ENCODE measurements at places on chromosomes 6 and 20.
A peak's percentile ranks its signal among the peaks of the same experiment; 100 is the strongest.

- DNase-seq = no peak
These were observed 296.7 kb downstream of the ZFAND3 start for GRCh38 chr6:38116248-38116647.

- peak; percentile 63 for DNase-seq
These were observed 10.1 kb downstream of the HFE start for GRCh38 chr6:26097268-26097875.

DNA sequence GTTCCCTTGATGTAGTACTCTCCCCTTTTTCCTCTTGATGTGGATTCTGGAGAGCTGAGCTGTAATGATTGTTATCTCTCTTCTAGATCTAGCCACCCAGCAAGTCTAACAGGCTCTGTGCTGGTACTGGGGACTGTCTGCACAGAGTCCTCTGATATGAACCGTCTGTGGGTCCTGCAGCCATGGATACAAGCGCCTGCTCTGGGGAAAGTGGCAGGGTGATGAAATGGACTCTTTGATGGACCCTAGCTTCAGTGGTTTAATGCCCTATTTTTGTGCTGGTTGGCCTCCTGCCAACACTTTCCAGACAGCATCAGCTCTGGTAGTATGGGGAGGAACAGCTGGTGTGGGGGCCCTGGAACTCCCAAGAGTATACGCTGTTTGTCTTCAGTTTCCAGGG is 216.3 kb downstream of the ADGRG6 start:
- no peak for DNase-seq

GRCh38 chr6:54758340-54758739 is 88.2 kb upstream of the FAM83B start:
- DNase-seq = no peak

DNA sequence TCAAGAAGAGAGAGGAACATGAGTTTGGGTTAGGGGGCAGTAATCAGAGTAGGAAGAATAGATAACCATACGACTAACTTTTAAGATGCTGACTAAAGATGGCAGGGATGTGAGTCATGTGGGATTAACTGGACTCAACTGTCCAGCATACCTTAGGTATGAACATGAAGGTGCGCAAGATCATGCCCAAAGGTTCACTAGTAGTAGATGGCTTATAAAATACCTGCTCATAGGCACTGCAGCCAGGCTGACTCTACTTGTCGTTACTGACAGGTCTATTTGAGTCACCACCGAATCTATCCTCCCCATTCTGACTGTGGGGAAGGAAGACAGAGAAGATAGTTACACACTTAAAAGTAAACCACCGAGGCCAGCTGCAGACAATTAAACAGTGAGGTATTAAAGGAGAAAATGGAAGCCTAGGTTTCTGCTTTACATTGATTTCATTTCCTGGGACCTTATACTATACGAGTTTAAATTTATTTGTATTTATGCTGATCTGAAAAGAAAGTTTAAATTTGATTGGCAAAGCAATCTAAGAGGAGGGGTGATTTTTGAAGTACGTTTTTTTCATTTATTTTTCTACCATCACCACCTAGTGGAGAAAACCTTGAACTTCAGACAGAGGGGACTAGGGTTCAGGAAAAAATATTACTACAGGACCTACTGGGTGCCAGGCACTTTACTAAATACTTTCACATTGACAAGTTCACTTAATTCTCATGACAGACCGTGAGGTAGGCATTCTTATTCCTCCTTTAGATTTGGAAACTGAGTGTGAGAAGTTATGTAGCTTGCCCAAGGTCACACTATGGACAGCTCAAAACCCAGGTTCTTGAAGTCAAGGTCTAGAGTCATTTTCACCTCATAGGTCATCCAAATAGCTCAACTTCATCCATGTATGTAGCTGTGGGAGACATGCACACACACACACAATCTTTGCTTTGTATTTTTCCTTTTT is 4.0 kb upstream of the WRNIP1 start:
- DNase-seq = no peak

DNA sequence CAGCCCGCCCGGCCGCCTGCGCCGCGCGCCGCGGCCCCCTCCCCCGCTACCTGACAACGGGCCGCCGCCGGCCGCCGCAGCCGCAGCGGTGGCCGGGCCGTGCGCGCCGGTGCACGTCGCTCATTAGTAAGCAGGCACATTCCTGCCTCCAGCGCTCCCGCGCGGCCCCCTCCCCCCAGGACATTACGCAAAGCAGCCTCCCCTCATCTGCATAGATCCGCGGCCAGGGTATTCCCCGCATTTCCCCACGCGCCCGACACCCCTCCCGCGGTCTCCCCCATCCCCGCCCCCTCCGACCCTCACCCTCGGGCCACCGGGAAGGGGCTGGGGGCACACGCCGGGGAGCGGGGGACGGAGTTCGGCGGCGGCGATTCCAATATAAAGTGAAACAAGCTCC is at the start of gene HIVEP2:
Gene HIVEP2, minus strand, starts transcription at position 128 of the 397 bp plus-strand sequence. CDS start 170,438 bp downstream, outside the sequence.
- peak; percentile 87 for DNase-seq

DNA sequence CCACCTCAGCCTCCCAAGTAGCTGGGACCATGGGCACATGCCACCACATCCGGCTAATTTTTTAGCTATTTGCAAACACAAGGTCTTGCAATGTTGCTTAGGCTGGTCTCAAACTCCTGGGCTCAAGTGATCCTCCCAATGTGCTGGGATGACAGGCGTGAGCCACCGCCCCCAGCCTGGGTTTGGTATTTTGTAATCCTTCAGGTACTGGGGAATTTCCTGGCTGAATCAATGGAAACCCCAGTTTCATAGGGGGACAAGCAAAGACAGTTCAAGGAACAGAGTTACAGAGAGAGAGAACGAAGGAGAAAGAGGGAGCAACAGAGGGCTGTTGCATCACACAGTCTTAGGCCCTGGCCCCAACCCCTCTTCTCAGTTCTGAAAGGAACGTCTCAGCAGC is 35.7 kb downstream of the RAB44 start:
- DNase-seq = no peak

DNA sequence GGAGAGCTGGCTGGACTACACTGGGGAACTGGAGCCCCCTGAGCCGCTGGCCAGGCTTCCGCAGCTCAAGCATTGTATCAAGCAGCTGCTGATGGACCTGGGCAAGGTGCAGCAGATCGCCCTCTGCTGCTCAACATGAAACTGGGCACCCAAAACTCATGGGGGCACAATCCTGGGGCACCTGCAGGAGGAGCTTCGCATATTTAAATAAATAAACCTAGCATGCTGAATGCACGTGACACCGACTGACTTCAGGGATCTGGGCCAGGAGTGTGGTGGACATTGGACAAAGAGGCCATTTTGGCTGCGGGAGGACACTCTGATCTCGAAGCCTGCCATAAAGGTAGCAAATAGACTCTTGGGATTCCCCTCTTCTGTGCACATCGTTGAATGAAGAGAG is 6.8 kb downstream of the SCAND1 start:
- no peak for DNase-seq

- no peak for DNase-seq
These were observed 370.3 kb downstream of the HTR1B start for GRCh38 chr6:77092971-77093370.

DNA sequence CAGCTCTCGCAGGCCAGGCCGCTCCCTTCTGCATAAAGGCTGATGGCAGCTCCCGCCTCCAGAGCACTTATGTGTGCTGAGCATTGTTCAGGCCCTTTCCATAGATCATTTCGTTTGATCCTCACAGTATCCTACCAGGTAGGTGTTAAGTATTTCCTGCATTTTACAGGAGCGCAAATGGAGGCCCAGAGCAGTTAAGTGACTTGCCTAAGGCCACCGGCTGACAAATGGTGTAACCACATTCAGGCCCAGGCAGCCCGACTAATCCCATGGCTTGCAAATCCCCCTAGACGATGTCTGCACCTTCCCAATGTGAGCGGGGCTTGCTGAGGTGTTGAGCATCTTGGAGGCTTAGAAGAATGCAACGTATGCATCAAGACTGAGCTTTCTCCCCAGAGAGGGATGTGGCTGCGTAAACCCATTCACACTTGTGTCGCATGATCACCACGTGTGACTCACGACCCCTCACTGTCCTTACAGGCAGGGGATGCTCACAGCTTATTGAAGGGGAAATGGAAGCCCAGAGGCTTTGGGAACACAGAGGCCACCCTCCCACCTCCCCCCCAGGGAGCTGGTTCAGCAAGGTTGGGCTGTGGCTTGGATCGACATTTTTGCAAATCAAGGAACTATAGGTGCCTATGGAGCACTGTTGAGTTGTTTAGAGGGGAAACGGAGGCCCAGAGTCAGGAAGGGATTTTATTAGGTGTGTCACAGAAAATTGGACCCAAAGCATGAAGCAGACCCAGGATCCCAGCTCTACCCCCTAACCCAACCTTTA is 7.0 kb downstream of the BPIFB2 start:
- DNase-seq = no peak

- no peak for DNase-seq
These were observed 162.5 kb downstream of the CD83 start for GRCh38 chr6:14280006-14280510.

DNA sequence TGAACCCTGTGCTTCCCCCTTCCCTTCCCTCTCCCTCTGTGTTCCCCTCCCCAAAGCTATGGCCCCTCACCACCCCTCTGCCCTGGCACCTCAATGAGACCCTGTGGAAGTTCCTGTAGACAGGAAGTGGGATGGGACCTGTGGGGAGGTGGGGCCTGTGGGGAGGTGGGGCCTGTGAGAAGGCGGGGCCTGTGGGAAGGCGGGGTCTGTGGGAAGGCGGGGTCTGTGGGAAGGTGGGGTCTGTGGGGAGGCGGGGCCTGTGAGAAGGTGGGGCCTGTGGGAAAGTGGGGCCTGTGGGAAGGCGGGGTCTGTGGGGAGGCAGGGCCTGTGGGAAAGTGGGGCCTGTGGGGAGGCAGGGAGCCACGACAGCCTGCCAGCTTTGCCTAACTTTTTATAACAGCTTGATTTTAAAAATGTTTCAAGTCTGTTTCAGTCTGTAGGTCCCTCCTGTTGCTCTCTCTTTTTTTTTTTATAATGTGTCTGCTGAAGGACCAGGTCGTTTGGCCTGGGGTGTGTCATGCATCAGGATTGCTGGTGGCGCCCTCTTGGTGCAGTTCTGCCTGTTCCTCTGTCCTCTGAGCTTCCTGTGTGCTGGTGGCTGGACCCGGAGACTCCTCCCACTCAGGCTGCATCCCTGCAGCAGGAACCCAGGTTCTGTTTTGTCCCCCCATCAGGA is 70.5 kb upstream of the SLCO4A1 start:
- DNase-seq = no peak

- DNase-seq = peak; percentile 20
These were observed 1.1 kb downstream of the CD164 start for GRCh38 chr6:109381061-109381746.

GRCh38 chr20:47041396-47041899 is 146.8 kb downstream of the EYA2 start:
- DNase-seq = no peak

- no peak for DNase-seq
These were observed 548.9 kb downstream of the CBLN4 start for GRCh38 chr20:55456316-55456940.

DNA sequence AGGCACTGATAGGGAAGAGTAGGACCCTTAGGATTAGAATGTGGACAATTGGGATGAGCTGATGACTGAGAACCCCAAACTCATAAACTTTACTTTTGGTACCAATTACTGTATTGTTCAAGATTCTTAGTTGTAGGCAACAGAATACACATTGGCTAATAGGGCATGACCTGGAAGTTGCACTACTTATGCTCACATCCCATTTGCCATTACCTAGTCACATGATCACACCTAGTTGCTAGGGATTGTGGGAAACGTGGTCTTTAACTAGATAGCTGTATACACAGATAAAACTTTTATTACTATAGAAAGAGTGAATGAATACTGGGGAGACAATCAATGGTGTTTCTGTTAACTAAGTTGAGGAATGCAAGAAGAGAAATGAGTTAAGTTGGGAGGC is 113.4 kb upstream of the AKIRIN2 start:
- DNase-seq = no peak

GRCh38 chr6:28235912-28236452 is 10.9 kb downstream of the ZSCAN9 start:
- DNase-seq = no peak

DNA sequence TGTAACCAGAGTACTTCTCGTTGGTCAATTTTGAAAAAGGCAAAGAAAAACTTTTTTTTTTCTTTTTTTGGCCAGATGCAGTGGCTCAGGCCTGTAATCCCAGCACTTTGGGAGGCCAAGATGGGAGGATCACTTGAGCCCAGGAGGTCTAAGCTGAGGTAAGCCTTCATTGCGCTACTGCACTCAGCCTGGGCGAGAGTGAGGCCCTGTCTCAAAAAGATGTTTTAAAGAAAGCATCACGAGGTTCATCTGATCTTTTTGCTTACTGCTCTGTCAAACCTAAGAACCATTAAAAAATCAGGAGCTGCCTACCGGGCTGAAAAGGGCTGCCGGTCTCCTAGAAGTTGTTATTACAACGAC is 607 bp downstream of the LYRM2 start:
- no peak for DNase-seq

GRCh38 chr20:6632187-6632586 is 135.3 kb upstream of the BMP2 start:
- peak; percentile 54 for DNase-seq

DNA sequence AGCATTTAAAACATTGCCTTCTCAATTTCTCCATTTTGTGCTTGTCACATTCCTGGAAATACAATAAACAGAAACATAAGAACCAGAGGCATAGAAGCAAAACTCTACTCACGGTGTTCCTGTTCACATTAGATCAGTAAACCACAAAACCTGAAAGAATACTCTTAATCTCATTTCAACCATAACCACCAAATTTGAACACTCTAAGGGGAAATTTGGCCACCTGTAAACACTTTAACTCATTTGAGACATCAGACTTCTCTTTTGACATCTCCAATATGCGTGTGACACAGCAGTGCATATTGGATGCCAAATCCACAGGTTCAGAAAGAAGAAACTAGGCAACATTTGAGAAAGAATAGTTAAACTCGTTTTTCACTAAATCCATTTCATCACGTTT is 153.8 kb upstream of the IRAK1BP1 start:
- no peak for DNase-seq

DNA sequence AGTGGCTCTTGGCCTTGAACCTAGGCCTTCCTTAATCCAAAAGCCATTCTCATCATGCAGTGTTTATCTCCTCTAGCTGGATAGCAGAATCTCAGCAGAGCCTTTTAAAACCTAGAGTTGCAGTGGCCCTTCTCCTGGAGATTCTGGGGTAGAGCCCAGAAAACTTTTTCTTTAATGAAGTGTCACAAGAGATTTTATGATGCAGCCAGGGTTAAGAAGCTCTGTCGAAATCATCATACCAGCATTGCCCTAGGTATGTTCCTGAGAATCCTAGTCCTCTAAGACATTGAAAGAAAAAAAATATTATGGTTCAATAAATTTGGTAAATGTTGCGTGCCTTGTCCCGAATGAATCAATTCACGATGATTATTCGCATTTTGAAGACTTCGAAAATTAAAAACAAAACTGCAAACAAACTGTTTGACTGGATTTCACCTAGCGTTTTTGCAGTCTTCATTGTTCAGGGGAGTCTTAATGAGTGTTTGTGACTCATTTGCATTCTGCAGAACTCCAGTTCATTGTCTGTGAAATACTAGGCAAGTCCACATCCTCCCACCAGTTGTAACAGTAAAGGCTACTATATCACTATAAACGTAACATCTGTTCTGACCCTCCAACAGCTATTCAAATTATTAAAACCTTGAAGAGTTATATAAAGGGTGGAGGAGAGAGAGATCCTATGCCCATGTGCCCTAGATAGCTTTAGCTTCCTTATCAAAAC is 198.6 kb downstream of the UST start:
- DNase-seq = no peak

All from right lung (tissue), 10 donors.